SIG-M5 (cell line): ENCODE measurements at places on chromosomes 6 and 20.

DNA sequence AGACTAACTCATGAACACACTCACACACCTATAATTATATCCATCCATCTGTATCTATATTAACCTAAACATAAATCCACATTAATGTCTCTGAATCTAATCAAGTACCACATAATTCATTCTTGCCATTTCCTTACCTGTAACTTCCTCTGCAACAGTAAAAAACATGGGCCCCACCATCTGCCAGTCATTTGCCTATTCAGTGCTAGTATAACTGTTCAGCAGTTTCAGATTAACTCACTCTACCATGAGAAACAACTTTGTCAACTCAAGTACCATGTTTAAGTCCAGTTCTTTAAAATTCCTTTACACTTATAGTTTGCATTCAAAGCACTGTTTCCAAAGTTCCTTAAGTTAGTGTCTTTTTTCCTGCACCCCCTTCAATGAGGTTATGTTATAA is 68.8 kb downstream of the LAMP5 start:
- no peak for DNase-seq

DNA sequence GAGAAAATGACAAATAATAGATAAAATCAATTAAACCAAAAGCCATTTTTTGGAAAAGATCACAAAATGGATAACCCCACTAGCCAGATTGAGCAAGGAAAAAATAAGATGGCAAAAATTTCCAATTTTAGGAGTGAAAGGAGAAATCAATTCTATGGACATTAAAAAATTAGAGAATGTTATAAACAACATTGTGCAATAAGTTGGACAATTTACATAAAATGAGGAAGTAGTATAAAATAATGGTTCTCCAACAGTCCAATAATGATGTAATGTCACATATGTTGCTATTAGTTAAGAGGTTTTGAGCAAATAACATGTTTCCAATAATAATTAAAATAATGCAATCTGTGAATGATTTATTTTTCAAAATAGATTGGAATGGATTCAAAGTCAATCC is 3.1 kb upstream of the SNAP91 start:
- no peak for DNase-seq

- DNase-seq = peak; percentile 4
Measured at GRCh38 chr6:163956571-163957407, 542.3 kb downstream of the QKI start.

GRCh38 chr20:57941604-57942381 is 232.0 kb upstream of the PMEPA1 start:
- no peak for DNase-seq

DNA sequence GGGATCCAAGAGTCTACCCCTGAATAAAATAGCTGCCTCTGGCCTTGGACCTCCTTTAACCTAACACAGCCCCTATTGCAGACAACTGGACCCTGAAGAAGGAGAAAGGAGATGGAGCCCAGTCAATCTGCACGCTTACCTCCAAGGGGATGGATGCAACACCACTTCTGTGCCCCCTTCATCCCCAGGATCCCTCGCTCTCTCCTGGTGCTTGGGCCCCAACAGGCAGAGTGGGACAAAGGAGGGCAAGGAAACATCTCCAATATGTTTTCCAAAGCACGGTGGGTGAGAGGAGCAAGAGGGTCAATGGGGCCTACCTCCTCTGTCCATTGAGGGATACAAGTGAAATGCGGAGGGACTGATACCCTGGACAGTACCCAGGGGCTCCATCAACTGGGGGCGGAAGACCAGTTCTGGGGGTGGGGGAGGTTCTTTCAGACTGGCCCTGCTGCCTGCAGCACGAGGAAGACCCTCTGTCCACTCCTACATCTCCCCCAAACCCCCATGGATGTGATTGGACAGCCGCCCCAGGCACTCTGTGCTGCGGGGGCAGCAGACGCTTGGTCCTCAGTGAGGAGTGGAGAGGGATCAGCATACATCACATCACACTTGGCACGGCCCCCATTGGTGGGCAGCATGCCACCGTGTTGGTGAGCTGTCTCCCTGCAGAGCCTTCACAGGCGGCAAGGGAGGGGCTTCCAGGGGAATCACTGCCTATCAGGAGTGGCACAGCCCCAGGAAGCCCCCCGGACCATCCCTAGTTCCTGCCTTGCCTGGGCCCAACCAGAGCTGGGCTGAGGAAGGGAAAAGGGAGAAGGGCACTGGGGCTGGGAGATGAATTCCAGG is 70.6 kb downstream of the MRPL14 start:
- DNase-seq = no peak

- DNase-seq = no peak
Measured at GRCh38 chr6:89122625-89123024, 4.8 kb upstream of the SRSF12 start.
